ENCODE measurements at places on chromosomes 5 and 9.

- no peaks in the 10 kb centered on the region for H3K4me1 ChIP-seq
- no peaks in the 10 kb centered on the region for H3K36me3 ChIP-seq
- no peak overlapping the region for H3K27ac ChIP-seq
- H3K4me3 ChIP-seq, result no peak overlapping the region
Measured at GRCh38 chr9:90640361-90640760, 2.3 kb downstream of the DIRAS2 start.

DNA sequence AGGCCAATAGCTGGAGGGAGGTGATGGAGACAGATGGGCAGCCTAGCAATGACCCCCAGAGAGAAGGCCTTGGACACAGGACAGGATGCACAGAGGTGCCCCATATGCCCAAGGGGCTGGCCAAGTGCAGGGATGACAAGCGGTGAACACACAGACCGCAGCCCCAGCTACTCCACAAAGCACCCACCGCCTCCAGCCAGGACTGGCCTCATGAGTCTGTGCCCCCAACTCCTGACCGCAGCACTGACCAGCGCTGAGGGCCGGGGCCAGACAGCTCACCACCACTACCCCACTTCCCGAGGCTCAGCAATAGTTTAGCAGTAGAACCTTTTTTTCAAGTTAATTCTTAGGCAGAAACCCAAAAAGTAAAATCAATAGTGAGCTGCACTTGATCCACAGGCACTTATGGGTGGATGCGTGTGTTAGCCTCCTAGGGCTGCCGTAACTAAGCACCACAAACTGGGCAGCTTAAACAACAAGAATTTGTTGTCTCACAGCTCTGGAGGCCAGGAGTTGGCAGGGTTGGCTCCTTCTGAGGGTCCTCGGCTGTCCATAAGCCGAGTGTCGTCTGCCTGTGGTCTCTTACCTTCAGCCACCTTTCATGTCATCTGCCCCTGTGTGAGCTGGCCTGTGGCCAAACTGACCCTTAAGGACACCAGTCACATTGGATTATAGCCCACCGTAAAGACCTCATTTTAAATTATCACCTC is 14.1 kb downstream of the ROR2 start:
- no peaks in the 10 kb centered on the region for H3K36me3 ChIP-seq
- H3K4me3 ChIP-seq, result no peak overlapping the region
- H3K27me3 ChIP-seq, result peaks cover 25% of the 10 kb centered on the region
- no peaks in the 10 kb centered on the region for H3K4me1 ChIP-seq

GRCh38 chr9:88775559-88775958 is 215.7 kb upstream of the S1PR3 start:
- DNase-seq, result peak; percentile 87
- H3K36me3 ChIP-seq, result no peaks in the 10 kb centered on the region

DNA sequence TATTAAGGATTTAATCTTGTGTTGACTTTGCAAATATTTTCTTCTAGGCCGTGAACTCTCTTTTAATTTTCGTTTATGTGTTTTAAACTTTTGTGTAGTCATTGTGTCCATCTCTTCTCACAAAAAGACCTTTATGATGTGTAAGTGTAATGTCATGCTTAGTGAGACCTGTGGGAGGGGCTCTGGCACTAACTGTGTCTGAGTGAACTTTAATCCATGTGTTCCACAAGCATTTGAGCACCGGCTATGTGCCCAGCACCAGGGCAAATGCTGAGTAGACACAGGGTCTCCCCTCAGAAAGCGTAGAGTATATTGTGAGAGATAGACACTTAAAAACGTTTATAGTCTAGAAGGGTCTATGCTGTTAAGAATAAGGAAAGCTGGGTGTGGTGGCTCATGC is 272.6 kb upstream of the TUT7 start:
- no peaks in the 10 kb centered on the region for H3K4me1 ChIP-seq
- H3K27ac ChIP-seq, result no peak overlapping the region
- H3K27me3 ChIP-seq, result peaks cover under 1% of the 10 kb centered on the region
- no peak overlapping the region for H3K4me3 ChIP-seq
- H3K36me3 ChIP-seq, result no peaks in the 10 kb centered on the region

- no peaks in the 10 kb centered on the region for H3K4me1 ChIP-seq
- H3K27ac ChIP-seq, result no peak overlapping the region
- no peak overlapping the region for H3K4me3 ChIP-seq
- no peaks in the 10 kb centered on the region for H3K36me3 ChIP-seq
- no peak for DNase-seq
- H3K27me3 ChIP-seq, result no peaks in the 10 kb centered on the region
Measured at GRCh38 chr5:54401515-54401914, 54.0 kb upstream of the HSPB3 start.

DNA sequence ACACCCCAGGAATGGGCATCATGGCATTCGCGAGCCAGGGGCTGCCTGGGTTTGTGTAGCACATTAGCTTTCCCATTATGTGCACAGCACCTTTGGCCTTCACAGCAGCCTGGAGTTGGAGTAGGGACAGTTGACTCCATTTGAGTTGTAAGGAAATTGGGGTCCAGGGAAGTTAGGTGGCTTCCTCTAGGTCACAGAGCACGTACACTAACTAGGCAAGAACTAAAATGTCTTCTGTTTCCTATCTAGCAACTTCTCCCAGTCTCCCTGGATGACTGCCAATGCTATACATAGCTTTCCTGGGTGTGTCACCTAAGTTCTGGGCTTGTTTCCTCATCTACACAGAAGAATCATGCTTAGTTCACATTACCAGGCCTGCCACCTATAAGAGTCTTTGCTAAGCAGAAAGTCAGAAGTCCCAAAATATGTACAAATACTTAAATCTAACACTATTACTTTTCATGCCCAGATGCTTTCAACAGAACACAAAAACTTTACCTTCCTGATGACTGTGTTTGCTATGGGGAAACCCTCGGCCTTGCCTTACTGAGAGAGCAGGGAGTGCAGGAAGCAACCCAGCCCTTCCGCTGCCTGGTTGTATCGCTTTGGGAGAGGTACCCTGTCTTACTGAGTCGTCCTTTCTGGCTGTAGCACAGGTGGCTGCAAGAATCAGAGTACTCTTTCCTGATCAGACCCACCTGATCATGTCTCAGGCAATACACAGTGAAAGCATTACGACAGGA is 12.0 kb downstream of the MACROH2A1 start:
- H3K4me3 ChIP-seq, result no peak overlapping the region
- no peaks in the 10 kb centered on the region for H3K27me3 ChIP-seq
- peak overlapping the region; percentile 60 for H3K27ac ChIP-seq

DNA sequence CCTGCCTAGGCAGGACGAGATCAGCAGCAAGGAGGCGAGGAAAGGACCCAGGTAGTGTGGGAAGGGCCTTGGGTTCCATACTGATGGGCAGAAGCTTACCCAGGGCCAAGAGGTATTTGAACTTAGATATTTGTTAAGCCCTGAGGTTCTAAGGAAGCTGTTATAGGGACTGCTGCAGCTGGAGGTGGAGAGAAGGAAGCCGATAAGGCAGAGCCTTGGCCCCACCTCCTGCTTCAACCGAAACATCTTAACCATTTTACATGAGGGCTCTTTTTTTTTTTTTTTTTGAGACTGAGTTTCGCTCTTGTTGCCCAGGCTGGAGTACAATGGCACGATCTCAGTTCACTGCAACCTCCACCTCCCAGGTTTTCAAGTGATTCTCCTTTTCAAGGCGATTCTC is 8.6 kb upstream of the AQP3 start:
- H3K27ac ChIP-seq, result no peak overlapping the region
- H3K4me1 ChIP-seq, result peaks cover 18% of the 10 kb centered on the region
- no peaks in the 10 kb centered on the region for H3K36me3 ChIP-seq
- no peak for DNase-seq

GRCh38 chr5:142849880-142850279 is 79.7 kb downstream of the ARHGAP26 start:
- H3K4me1 ChIP-seq, result peaks cover 22% of the 10 kb centered on the region
- no peaks in the 10 kb centered on the region for H3K27me3 ChIP-seq

DNA sequence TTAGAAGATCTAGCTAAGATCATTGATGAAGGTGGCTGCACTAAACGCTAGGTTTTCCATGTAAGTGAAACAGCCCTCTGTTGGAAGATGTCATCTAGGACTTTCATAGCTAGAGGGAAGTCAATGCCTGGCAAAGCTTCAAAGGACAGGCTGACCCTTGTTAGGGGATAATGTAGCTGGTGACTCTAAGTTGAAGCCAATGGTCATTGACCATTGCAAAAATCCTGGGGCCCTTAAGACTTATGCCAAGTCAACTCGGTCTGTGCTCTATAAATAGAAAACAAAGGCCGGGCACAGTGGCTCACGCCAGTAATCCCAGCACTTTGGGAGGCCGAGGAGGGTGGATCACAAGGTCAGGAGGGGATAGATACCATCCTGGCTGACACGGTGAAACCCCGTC is 26.6 kb upstream of the FIBCD1 start:
- H3K27ac ChIP-seq, result no peak overlapping the region
- H3K27me3 ChIP-seq, result no peaks in the 10 kb centered on the region
- H3K4me3 ChIP-seq, result no peak overlapping the region
- DNase-seq, result no peak

- no peaks in the 10 kb centered on the region for H3K27me3 ChIP-seq
- H3K4me3 ChIP-seq, result peak overlapping the region; percentile 87
- peaks cover 20% of the 10 kb centered on the region for H3K4me1 ChIP-seq
- H3K27ac ChIP-seq, result peak overlapping the region; percentile 98
- no peaks in the 10 kb centered on the region for H3K36me3 ChIP-seq
Measured at GRCh38 chr5:139393497-139394122, 1.3 kb downstream of the PROB1 start.

DNA sequence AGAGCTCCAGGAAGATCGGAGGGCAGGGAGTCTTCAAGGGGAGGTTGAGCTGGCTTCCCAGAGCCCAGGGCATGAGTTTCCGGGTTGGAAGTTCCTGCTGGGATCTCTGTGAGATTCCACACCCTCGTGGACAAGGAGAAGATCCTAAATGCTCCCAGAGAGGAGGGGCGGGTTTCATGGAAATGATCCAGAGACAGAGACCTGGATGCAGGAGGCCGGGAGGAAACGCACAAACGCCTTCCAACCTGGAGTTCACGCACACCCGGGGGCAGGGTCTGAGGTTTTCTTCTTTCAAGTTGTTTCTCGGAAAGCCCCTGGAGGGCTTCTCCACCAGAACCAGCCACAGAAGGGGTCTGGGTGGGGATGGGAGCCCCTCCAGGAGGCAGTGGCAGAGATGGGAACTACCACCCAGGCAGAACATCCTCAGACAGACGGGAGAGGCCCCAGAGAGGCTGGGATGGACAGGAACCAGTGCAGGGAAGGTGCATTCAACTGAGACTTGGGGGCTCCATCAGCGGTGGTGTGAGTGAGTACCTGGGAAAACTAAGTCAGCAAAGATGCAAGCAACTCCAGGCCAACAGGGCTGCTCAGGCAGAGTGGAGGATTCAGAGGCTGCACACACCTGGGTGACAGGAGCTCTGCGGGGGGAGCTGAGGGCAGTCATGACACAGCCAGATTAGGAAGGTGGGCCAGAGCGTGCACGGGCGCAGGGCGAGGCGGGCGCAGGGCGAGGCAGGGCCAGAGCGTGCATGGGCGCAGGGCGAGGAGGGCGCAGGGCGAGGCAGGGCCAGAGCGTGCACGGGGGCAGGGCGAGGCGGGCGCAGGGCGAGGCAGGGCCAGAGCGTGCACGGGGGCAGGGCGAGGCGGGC is 52.1 kb upstream of the EXOC3 start:
- no peak overlapping the region for H3K27ac ChIP-seq
- peak; percentile 53 for DNase-seq
- H3K4me1 ChIP-seq, result peaks cover 23% of the 10 kb centered on the region
- no peaks in the 10 kb centered on the region for H3K27me3 ChIP-seq
- H3K4me3 ChIP-seq, result no peak overlapping the region

GRCh38 chr9:37953206-37953774 is 49.4 kb upstream of the SLC25A51 start:
- H3K4me3 ChIP-seq, result no peak overlapping the region
- H3K36me3 ChIP-seq, result peaks cover 40% of the 10 kb centered on the region
- H3K27me3 ChIP-seq, result no peaks in the 10 kb centered on the region
- DNase-seq, result no peak

- no peak overlapping the region for H3K4me3 ChIP-seq
- no peak overlapping the region for H3K27ac ChIP-seq
- no peak for DNase-seq
- no peaks in the 10 kb centered on the region for H3K36me3 ChIP-seq
- H3K4me1 ChIP-seq, result 0 out of 2 replicates have a peak, but pooled peaks cover 6% of the 10 kb centered on the region
Measured at GRCh38 chr5:73952872-73953271, 326.9 kb downstream of the ARHGEF28 start.

DNA sequence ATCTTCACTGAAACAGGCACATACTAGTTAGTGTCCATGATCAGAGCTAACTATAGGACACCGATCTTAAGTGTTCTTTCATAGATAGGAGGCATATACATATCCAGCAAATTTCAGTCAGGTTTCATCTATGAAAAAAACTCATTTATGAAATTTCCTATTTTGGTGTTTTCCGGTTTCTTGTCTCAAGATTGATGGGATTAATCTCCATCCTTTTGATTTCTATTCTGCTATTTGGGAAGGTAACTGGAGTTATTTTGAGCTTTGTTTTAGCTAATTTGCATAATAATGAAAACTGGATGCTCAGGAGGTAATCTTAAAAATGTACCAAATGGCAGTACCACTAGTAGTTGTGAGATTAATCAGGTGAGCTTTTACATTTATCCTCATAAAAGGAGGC is 62.1 kb downstream of the BASP1 start:
- DNase-seq, result no peak
- H3K27ac ChIP-seq, result no peak overlapping the region
- H3K36me3 ChIP-seq, result peaks cover 36% of the 10 kb centered on the region
- H3K27me3 ChIP-seq, result no peaks in the 10 kb centered on the region

DNA sequence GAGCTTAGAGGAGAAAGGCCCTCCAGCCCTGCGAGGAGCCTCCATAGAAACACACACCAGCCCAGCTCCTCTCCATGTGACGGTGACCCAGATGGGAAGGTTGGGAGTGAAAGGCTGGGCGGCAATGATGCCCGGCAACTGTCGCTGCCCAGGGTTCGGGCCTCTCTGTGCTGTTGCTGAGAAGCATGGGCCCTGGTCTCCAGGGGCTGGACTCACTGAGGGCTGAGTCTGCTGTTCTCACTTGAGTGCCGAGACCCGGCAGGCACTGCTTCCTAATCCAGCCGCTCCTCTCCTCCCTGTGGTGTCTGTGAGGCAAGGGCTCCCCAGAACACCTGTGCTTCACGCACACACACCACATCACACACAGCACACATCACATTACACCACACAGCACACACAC is 493.6 kb downstream of the GADD45G start:
- no peaks in the 10 kb centered on the region for H3K4me1 ChIP-seq
- no peak overlapping the region for H3K27ac ChIP-seq
- no peak for DNase-seq
- H3K36me3 ChIP-seq, result no peaks in the 10 kb centered on the region
- H3K27me3 ChIP-seq, result peaks cover 21% of the 10 kb centered on the region

GRCh38 chr9:131899296-131900228 is 159.7 kb upstream of the RAPGEF1 start:
- no peak overlapping the region for H3K27ac ChIP-seq
- no peaks in the 10 kb centered on the region for H3K27me3 ChIP-seq
- H3K4me3 ChIP-seq, result no peak overlapping the region
- H3K36me3 ChIP-seq, result no peaks in the 10 kb centered on the region
- no peak for DNase-seq

GRCh38 chr5:125215593-125215992 is 469.2 kb upstream of the ZNF608 start:
- DNase-seq, result no peak
- no peak overlapping the region for H3K27ac ChIP-seq
- no peaks in the 10 kb centered on the region for H3K27me3 ChIP-seq
- H3K4me1 ChIP-seq, result no peaks in the 10 kb centered on the region

- no peaks in the 10 kb centered on the region for H3K27me3 ChIP-seq
- no peak overlapping the region for H3K4me3 ChIP-seq
- H3K4me1 ChIP-seq, result peaks cover 13% of the 10 kb centered on the region
- DNase-seq, result no peak
- no peak overlapping the region for H3K27ac ChIP-seq
Measured at GRCh38 chr5:78554670-78555069, 93.9 kb downstream of the LHFPL2 start.

Data from PC-3 (cell line).